Activated T-cell treated with anti-CD3 and anti-CD28 coated beads for 24 hours (primary cell): ENCODE measurements at places on chromosomes 4 and X.

- DNase-seq: no peak
Measured at GRCh38 chrX:71895607-71896006, 15.0 kb upstream of the NHSL2 start.

GRCh38 chrX:32985544-32985943, 225.8 kb downstream of the DMD start:
- DNase-seq: no peak

GRCh38 chrX:7090641-7091040, 56.9 kb upstream of the STS start:
- no peak for DNase-seq

GRCh38 chr4:169485791-169486742, 126.3 kb downstream of the NEK1 start:
- DNase-seq: no peak

DNA sequence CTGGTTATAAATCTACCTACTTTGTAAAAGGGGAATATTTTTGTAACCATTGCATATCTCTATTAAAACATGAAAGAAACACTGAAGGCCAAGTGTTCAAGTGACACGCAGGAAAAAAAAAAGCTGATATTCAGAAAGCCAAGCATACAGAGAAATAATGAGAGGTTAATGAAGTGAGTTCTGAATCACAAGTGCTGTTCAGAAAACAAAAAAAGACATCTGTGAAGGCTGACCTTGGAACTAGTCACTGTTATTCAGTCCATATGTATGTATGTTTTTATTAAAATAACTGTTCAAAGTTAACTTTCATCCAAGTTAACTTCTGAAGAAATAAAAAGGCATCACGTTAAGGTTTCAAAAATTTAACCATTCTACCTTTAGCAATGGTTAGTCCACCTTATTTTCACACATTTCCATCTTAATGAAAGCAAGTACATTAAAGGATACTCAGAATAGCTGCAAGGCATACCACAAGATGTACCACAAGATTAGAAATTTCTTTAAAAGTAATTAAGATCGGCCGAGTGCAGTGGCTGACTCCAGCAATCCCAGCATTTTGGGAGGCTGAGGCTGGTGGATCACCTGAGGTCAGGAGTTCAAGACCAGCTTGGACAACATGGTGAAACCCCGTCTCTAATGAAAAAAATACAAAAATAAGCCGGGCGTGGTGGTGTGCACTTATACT, 31.4 kb downstream of the SH3RF1 start:
- no peak for DNase-seq

DNA sequence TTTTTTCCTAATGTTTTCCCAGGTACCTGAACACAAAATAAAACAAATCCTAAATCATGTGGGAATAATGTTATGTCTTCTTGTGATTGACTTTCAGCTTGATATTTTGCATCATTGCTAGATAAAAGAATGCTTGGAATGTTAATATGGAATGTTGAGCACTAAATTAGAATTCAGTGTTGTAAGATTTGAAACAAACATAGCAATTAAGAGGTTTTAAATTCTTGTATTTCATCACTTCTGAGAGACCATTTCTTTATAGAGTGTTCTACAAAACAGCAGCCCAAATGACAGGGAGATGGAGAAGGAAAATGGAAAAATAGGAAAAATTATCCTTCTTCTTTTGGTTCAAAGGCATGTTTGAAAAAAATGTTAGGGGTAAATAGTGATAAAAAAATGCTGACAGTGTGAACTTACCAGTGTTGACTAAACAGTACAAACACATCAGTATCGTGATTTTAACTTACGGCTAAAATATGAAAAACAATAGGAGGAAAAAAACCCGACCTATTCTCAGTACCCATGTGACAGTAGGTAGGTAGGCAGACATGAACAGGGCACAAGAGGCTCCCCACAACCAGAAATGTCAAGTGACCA, 102.6 kb upstream of the PDE5A start:
- DNase-seq: no peak

DNA sequence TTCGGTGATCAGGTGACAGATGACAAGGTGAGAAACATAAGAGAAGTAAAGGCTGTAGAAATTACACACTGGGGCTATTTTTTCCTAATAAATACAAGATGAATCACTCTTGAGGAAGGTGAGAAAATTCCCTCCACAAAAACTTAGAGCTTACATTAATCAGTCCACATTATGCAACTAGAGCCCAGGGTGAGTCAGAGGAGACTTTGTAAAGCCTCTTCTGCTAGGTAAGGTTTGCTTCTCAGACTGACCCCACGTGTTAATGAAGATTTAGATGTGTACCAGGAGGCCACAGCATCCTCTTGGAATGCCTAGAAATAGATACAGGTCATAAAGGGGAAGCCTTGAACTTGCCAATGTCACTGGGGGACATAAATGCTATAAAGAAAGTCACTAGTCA, 396.0 kb upstream of the SMIM31 start:
- no peak for DNase-seq
